ENCODE measurements at places on chromosomes 2 and 18.

GRCh38 chr18:25055076-25055475, 296.9 kb downstream of the ZNF521 start:
- no peak for DNase-seq

DNA sequence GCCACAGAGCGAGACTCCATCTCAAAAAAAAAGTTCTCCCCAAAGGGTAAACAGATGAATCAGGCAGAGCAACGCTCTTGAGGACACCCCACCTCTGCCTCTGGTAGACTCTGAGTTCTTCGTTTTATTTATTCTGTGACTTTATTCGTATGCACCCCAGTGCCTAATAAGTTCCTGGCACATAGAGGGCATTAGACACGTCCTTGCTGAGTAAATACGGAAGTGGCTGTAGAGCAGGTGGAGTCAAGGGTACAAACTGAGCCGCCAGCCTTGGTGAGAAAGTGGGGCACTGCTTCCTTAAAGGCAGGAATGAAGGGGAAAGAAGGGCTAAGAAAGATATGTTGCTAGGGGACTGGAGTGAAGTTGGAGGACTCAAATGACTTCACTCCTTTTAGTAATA, 12.9 kb downstream of the SULT1C2 start:
- no peak for DNase-seq

- peak; percentile 45 for DNase-seq
Measured at GRCh38 chr18:5424903-5425664, 118.7 kb downstream of the EPB41L3 start.

DNA sequence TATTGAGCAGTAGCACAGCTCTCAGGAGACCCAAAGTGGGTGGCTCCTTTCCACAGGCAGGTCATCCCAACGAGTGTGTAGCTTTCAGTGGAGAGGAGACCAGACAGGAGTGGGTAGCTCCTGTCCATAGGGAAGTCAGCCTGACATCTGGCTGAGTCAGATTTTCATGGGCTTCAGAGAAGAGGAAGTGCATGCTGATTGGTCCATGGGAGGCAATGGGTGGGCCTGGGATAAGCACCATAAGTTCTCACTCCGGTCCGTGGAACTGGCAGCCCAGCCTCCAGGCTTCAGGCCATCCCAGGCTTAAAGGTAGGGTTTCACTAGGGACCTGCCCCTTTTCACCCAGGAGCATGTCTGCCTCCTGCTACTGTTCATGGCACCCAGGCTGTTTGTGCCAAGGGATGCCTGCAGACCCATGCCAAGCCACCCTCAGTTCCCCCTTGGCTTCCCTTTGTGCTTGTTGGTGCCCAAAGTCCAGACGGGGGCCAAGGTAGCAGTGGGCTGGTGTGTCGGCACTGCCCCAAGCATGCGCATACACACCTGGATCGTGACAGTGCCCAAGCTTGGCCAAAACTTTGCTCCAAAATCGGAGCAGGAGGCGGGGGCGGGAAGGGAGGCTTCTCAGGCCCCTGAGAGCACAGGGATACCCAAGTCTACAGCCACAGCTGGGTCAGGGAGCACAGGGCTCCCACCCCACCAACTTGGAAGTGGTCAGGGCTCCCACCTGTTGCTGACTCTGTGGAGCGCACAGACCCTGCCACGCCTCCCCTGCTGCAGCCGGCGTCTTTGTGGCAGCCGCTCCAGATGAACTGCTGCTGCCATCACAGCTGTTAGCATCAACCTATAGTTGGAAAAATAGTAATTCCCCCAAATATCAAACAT, 26.4 kb downstream of the MARCHF7 start:
- DNase-seq, result no peak

- no peak for DNase-seq
Measured at GRCh38 chr2:207484444-207485391, 45.0 kb upstream of the CREB1 start.

DNA sequence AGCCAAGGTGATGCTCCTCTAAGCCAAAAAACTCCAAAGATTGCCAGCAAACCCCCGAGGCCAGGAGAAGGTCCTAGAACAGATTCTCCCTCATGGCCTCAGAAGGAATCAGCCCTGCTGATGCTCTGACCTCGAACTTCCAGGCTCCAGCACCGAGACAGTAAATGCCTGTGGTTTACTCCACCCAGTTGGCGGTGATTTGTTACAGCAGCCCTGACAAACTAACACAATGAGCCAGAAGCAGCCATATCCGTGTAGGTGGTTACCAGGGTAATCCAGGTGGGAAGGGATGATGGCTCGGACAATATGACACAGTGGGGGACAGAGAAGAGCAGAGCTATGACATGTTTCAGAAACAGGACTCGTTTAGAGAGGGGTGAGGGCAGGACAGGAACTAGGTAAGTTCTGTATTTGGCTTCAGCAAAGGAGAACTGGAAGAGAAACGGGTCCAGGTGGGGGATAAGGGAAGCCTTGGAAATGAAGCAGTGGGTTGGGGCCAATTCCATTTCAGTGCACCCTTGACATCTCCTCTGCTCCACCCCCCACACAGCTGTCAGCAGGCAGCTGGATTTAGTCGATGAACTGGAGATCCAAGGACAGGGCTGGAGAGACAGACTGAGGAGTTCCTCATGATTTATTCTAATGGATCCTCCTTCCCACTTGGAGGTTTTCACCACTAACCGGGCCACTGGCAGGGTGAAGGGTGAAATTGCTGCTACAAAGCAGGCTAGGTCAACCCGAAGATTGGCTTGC, 179.7 kb upstream of the SH3BP4 start:
- peak; percentile 51 for DNase-seq

- DNase-seq, result peak; percentile 97
Measured at GRCh38 chr2:54520687-54521086, 64.6 kb downstream of the SPTBN1 start.

GRCh38 chr2:208000701-208001395, 24.5 kb downstream of the PLEKHM3 start:
- no peak for DNase-seq

GRCh38 chr2:234218266-234219045, 168.0 kb downstream of the SPP2 start:
- peak; percentile 62 for DNase-seq

DNA sequence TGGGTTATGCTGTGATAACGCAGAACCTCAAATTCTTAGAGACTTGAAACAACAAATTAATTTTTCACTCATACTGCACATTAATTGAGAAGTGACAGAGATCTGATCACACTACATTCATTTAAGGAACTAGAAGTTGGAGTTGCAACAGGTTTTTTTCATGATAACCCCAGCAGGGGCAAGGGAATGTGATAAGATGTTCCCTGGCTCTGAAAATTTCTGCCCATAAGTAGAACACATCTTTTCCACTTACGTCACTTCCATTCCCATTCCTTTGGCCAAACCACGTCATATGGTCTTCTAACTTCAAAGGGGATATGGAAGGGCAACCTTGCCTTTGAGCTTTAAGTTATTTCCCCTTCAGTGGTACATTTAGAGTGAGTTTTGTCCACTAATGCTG, 29.7 kb upstream of the PSME4 start:
- DNase-seq, result no peak

DNA sequence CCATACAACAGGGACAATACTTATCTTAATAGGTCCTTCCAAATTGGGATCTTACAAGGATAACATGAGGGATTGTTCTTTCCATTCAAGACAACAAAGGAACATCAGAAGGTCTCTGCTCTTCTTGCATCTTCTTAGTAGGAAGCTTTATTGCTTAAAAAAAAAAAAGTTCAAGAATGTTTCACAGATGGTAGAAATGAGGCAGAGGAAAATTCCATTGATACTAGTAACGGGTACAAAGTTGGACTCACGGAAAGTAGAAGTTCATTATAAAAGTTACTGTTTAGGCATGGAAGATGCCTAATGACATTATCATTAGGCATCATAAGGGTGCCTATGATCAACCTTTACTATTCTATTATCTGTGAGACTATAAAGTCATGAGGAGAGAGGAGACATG, 136.2 kb downstream of the LAMA3 start:
- DNase-seq, result no peak

DNA sequence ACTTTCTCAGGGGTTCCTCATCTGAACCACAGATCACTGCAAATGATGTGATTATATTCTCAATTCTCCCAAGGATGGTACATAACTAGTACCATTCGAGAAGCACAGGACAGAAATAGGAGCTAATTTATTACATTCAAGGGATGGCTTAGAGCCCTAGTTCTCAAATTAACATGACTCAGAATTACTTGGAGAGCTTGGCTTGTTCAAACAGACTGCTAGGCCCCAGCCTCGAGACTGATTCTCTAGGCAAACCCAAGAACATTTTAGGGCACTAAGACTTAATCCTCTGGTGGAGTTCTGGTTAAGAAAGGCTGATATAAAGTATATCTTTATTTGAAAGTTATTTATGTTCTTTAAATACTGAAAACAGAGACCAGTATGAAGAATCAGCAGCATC, 35.8 kb downstream of the HIBCH start:
- no peak for DNase-seq

- no peak for DNase-seq
Measured at GRCh38 chr2:237665713-237666143, 38.3 kb downstream of the LRRFIP1 start.

GRCh38 chr2:175585496-175585895, 404.0 kb upstream of the ATP5MC3 start:
- DNase-seq, result no peak

- DNase-seq, result no peak
Measured at GRCh38 chr2:223918671-223919134, 26.4 kb downstream of the WDFY1 start.

- DNase-seq, result no peak
Measured at GRCh38 chr2:216008387-216008786, 5.0 kb downstream of the MREG start.

Measured in fibroblast of skin of scalp (primary cell).